Stimulated activated CD4-positive, alpha-beta T cell treated with anti-CD3 and anti-CD28 coated beads, Interleukin-1b, Interleukin-23, amount 100 ng/mL, for 24 hours (primary cell): ENCODE measurements at places on chromosomes 7 and 10.

- DNase-seq, result no peak
Measured at GRCh38 chr10:101565936-101566332, 22.1 kb downstream of the POLL start.

DNA sequence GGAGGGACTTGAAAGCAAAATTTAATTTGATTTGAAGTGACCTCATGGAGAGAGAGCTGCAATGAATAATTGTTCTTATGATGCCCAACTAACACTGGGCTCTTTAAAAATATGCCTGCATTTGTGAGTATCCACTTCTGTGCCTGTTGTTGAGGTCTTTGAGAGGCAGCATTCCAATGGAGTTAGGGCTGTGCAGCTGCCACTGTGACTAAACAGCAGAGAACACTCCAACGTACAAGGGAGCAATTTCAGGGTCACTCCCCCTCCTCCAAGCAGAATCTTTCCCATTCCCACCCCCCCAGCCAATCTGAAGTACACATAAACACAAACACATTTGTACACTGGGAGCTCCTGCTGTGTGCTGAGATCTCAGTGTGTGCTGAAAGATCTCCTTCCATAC lies 28.0 kb upstream of the GSAP start:
- no peak for DNase-seq

GRCh38 chr10:16904049-16904448 lies 86.8 kb upstream of the RSU1 start:
- DNase-seq, result no peak

- no peak for DNase-seq
Measured at GRCh38 chr7:70719125-70719524, 412.8 kb upstream of the GALNT17 start.

DNA sequence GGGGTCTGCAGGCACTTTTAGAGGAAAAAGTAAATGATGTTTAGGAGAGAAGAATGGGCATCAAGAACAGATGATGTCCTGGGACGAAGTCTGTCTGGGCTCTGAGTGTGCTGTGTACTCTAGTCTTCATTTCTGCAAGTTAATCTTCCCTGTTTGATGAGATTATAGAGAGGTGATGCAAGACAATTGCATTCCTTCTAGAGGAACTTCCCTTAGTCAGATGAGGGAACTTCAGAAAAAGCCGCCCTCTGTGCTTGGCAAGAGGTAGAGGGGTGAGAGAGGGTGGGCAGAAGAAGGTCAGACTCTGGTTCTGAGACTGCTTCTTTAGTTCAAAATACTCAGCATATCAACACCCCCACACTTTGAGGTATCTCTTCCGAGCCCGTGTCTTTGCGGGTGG lies 797.9 kb downstream of the LRMDA start:
- DNase-seq, result no peak

GRCh38 chr10:133405844-133406527 lies 12.0 kb downstream of the MTG1 start:
- no peak for DNase-seq

- DNase-seq, result no peak
Measured at GRCh38 chr10:60331886-60332285, 57.8 kb downstream of the ANK3 start.

DNA sequence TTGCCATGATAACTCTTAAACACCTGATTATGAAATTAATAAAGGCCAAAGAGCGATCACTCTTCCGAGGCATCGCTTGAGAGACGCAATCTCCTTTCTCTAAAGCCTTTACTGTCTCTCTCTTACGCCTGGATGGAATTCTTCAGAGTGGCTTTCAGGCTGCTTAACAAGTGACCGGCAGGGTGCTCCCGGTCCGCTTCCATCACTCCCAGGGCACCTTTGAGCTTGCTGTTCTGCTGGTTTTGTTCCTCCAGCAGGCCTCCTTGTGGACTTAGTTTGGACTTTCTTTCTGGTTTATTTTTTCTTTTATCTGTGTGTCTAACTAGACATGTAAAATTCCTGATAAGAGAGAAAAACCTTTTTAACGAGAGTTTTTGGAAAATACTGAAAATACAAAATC lies 60.9 kb downstream of the MRPL32 start:
- no peak for DNase-seq

GRCh38 chr10:132722394-132723329 lies 63.3 kb downstream of the NKX6-2 start:
- no peak for DNase-seq

DNA sequence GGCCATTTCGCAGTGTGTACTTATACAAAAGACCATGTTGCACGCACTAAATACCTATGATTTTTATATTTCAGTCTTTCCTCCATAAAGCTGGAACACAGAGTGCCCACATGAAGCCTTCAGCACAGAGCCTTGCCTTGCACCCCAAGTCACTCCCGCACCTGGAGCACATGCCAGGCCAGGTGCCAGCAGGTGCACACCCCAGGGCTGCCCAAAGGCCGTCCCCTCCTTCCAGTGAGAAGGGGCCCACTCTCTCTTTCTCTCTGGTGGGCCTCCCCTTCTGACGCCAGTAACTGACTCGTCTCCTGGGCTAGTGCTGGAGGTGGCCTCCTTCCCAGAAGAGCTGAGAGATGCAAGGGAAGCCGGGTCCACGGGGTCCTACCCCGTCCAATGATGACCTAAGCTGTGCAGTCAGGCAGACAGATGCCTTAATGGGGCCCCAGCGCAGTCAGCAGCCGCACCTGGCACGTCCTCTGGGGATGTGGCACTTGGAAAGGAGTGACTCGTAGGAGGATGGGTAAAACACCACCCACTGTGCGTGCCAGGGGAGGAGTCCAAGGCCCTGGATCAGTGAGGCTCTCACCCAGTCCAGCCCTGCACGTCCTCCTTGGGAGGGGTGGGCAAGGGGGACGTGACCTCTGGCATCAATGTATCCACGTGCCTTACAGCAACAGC lies 17.7 kb upstream of the SHH start:
- DNase-seq, result no peak

- no peak for DNase-seq
Measured at GRCh38 chr7:121298831-121299239, 30.0 kb upstream of the WNT16 start.

DNA sequence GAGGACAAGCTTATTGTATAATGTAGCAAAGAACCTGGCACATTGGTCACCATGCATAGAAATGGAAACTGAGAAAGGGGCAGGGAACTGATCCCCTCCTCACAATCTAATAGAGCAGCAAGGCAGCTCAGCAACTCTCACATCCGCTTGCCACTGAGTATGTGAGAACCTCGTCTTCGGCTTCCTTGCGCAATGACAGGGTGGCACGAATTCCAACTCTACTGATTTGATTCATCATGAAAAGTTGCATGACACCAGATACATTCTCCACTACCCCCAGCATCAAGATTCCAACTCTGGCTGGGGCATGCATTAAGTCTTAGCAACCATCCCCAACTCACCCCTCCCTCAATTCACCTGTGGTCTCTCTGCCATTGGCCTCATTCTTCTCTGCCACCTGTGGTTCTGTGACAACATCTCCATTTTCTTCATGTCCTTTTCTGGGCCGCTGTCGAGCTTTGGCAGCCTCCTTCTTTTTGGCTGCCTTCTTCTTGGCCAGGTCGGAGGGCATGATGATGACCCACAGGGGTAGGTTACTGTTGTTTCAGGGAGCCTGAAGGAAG lies 976 bp downstream of the ABCF2 start:
- DNase-seq, result no peak

- DNase-seq, result no peak
Measured at GRCh38 chr7:158842486-158842885, 13.2 kb upstream of the ESYT2 start.

DNA sequence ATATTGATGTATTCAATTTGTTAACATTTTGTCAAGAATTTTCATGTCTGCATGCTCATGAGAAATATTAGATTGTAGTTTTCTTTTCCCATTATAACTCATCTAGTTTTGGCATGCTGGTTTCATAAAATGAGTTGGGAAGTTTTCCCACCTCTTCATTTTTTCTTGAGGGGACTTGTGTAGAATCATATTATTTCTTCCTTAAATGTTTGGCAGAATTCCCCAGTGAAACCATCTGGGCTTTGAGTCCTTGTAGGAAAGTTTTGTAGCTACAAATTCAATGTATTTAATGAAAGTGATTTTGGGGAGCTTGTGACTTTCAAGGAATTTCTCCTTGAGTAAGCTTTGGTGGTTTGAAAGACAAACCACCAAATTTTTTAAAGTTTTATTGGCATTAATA lies 173.2 kb downstream of the PHTF2 start:
- no peak for DNase-seq

GRCh38 chr10:28535846-28536245 lies 2.9 kb downstream of the WAC start:
- no peak for DNase-seq

DNA sequence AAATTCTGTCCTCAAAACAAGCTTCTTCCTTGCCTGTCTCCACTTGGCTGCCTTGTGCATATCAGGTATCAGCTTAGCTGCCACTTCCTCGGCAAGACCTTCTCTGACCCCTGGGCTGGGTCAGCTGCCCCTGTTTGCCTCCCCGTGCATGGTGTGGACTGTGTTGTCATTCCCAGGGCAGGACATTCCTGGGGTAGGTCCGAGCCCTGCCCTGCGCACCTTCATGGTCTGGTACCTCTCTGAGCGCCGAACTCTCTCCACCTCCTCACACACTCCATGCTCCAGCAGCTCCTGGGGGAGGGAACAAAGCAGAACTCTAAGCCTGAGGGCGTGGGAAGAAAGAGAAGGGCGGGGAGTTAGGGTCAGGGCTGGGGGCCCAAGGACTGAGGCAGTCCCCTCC lies 3.8 kb downstream of the POLM start:
- no peak for DNase-seq

DNA sequence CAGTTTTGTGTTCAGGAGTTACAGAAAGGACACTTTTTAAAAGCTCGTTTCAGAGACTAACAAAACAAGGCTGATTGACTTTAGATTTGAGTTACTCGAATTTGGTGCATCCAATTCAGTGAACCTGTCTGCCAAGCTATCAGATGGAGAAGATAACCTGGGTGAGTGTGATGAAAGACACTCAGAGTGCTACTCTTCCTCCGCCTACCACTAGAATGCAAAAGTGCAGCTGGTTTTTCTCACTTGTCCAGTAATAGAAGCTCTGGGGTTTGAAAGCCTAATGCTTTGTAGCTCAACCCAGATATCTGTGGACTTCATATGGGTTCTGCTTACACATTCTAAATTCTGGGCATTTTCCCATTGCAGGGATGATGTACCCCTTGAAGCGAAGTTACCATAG lies 82.8 kb upstream of the NPY start:
- DNase-seq, result no peak

DNA sequence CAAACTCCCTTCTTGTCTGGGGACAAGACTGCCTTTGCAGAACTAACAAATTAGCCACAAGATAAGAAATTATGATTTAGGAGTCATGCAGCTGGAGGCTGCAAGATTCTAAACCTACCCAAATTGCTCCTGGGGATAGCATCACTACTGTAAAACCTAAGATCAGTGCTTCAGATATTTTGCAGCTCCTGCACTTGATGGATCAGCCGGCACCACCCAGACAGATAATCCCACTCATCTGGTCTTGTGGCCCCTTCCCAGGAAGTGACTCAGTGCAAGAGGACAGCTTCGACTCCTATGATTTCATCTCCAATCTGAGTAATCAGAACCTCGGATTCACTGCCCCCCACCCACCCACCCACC lies 181.9 kb downstream of the AKR1D1 start:
- DNase-seq, result no peak

DNA sequence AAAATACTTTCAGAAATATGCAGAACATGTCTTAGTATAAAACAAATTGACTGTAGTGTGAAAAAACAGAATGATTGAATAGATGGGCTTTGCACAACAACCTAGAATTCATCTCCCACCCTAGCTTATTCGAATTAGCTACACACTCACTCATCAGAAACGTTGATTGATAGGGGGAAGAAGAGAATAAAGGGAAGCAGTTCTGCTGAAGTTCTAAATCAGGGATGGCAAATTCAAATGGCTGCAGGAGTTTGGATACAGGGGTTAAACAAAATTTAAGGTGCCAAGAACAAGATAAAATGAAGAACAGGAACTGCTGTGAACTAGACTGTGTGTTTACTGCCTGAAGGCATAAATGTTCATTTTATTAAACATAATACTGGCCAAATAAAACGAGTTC lies 9.0 kb downstream of the CD36 start:
- DNase-seq, result no peak

- no peak for DNase-seq
Measured at GRCh38 chr7:14999331-14999730, 96.8 kb upstream of the DGKB start.

GRCh38 chr10:2985729-2986232 lies 81.6 kb upstream of the PFKP start:
- DNase-seq, result no peak

DNA sequence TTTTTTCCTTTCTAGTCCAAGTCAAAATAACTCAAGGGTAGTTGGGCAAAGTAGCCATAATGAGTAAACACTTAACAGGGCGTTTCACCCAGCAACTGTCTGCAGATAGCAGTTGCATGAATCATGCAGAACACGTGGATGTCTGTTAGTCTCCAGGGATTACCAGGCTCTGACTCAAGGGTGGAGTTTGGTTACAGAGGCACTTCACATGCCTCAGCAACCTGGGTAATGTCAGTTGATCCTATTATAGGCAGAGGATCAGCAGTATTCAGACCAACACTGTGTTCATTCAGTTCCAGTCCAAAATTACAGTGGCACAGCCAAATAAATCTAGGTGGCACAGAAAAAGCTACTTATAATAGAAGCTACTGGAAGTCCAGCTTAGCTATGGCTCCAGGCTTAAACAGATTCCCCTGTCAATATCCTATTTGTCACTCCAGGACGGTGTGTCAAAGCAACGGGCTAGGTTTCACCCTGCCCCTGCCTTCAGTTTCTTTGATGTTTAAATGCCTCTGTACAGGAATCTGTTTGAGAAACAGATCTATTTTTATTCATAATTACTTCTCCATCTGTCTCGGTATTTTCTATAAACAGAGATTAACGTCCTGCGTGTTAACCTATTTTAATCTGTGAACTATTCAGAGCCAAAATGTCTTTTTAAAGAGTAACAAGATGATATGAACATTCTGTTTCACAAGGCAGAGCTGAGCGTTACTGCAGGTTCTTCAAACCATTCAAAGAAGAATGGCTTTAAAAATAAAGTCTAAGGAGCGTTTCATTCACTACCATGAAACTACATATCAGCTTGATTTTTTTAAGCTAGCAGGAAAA lies 162.6 kb upstream of the AKR1E2 start:
- DNase-seq, result no peak

- peak; percentile 50 for DNase-seq
Measured at GRCh38 chr10:88934900-88935672, 17.5 kb downstream of the ACTA2 start.

GRCh38 chr7:78172267-78172757 lies 373.7 kb downstream of the PHTF2 start:
- DNase-seq, result no peak

DNA sequence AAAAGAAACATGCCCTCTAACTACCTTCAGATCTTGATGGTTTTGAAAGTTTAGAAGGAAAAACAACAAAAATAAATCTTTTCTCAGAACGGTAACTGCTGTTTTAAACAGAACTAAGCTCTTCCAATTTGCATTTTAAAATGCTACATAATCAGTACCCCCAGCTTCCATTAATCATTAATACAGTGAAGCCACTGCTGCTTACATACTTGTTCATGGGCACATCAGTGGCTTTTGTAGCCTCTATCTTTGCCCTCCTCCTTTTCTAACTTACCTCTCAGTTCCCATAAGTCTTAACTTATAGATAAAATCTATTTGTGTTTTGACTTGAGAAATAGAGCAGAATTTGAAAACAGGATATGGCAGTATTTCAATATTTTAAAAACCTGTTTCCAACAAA lies 109.1 kb downstream of the POLL start:
- DNase-seq, result no peak

GRCh38 chr7:28002638-28003037 lies 178.0 kb downstream of the JAZF1 start:
- no peak for DNase-seq
